Activated CD8-positive, alpha-beta memory T cell treated with anti-CD3 and anti-CD28 coated beads, Interleukin-2, amount 50 U/mL, for 4 hours (primary cell): ENCODE measurements at places on chromosomes 2 and 18.

DNA sequence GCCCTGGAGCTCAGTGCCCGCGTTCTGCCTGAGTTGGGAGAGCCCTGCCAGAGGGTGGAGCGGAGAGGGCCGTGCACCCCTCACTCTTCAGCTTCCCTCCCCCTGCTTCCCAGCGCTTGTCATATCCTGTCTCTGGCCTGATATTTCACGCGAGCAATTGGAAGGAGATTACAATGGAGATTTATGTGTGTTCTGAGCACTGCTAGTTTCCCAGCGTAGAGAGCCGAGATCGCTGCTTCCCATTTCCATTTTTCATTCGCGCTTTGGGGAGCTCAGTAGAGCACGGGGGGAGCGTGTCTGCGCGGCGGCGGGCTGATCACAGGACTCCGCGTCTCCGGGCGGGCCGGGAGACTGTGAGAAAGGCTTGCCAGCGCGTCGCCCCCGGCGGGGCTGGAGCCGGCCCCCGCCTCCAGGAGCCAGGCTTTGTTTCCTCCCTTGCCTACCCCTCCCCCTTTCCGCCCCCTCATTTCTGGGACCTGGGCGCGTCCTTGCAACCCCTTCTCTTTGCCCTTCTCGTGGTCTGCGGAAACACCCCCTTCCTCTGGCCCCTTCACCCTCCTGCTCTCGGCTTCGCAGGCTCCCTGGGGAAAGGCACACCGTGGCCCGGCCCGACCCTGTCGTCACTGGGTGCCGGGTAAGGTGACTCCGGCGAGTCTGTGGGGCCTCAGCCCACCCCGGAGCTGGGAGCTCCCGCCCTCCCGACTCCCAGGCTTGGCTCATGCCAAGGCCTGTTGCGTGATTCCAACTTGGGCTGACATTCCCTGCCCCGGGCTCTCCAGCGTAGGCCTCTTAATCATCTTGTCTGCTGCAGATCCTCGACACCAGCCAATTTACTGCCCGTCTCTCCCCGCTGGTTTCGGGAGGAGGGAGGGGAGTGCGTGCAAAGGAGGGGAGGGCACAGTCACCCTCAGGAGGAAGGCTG lies 5.8 kb downstream of the DLX2 start:
- no peak for DNase-seq

DNA sequence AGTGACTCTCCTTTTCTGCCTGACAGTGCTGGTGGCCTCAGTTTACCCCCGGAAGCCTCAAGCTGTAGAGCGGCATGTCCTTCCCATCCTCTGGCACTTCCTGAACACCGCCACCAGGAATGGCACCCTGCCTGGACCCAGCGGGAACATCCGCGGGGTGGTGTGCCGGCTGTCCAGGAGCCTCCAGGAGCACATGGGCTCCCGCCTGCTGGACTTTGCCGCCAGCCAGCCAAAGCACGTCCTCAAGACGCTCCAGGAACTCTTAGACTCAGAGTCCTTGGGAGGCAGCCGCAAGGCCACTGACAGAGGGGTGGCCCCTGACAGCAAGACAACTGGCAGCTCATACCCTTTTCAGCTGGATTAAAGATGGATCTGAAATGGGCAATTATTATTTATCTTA lies 22.6 kb downstream of the PCARE start:
- no peak for DNase-seq

GRCh38 chr18:68376926-68377325 lies 338.0 kb downstream of the TMX3 start:
- no peak for DNase-seq

DNA sequence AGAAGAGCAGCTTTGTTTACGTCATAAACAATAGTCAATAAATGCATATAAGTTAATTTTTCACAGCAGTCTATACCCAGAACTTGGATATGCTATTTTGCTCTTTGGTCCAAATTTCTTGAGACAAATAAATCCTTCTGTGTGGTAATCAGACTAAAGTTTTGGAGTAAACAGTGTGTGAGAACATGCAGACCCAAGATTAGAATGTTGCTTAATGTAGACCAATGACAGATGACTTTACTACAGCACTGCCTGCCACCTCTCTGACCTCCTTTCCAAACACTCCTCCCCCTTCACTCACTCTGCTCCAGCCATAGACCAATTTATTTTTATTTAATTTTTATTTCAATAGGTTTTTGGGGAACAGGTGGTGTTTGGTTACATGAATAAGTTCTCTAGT lies 115.3 kb upstream of the TANK start:
- DNase-seq, result no peak

DNA sequence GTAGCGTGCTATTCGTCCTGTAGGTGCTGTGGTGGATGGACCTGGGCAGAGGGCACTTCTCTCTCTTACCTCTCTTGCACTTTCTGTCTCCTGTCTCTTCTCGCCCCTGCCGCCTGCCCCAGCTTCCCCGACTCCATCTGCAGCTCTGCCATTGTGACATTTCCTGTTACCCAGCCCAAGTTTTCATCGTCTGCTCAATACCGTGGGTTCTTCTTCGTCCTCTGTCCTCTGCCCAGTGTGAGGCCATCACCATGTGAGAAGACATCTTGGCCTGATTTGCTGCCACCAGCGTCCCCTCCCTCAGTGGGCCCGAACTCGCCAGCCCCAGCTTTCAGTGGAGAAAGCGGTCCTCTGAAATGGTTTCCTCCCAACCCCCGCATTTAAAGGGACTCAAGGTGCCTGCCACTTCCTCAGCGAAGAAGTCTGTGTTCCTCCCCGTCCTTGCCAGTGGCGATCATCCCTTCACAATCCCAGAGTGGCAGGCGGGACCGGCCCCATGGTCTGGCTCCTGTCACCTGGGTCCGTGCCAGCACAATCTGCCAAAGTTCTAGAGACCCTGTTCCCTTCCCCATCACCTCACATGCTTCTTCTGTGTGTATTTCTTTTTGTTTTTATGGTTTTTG lies 18.0 kb downstream of the TGOLN2 start:
- DNase-seq, result no peak

DNA sequence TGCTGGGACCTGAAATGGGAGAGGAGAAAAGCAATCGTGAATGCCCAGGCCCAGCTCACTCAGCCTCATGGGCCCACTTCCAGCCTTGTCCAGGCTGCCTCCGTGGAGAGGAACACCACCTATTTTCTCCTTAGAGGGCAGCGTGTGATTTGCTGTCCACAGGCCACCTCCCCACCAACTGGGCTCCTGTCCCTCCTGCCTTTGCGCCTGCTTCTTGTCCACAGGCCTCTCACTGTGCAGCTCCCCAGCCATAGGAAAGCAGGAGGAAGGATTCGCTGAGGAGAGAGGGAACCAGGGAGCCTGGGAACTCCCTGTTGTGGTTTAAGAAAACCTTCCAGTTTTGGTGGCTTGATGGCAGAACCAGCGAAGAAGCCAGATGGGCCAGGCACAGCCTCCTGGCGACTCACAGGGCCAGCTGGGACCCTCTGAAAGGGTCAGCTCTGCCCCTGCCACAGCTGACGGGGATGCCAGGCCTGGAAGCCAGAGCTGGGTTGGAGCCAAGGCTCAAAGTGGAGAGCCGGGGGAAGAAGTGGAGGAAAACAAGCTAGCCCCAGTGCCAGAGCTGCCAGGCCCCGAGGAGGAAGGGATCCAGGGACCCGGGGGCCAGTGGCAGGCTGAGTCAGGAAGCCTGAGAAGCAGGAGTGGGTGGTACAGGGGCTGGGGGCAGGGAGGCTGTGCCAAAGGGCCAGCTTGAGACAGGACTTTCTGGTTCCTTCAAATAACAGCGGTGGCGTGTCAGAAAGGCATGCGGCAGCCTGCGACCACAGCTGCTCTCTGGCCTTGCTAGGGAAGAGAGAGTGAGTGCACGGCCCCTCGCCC lies 9.9 kb downstream of the TMBIM1 start:
- DNase-seq, result no peak

DNA sequence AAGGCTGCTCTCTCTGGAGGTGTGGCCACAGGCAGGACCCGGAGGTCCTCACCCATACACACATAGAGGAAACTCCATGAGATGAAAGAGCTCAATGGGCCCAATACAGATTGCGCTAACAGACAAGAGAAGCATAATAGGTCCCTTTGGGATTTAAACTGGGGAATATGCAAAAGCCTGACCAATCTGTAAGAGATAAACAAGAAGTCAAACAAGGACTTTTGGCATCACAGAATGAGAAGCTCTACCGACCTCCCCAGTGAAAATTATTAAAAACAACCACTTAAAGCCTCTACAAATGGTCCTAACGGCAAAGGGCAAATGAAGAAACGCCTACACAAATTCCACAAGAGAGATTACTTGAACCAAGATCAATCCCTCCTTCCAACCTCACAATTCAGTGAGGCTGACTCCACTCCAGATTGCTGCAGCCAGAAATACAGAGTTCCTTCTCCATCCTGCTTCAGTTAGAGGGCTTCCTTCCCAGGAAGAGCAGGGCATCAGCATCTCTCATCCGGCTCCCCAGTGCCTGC lies 10.8 kb downstream of the IWS1 start:
- DNase-seq, result no peak

GRCh38 chr2:152072011-152072410 lies 26.8 kb downstream of the CACNB4 start:
- DNase-seq, result no peak
